ENCODE measurements at places on chromosomes 3 and 15.

GRCh38 chr15:32743411-32744140 lies 25.8 kb downstream of the GREM1 start:
- DNase-seq, result no peak

DNA sequence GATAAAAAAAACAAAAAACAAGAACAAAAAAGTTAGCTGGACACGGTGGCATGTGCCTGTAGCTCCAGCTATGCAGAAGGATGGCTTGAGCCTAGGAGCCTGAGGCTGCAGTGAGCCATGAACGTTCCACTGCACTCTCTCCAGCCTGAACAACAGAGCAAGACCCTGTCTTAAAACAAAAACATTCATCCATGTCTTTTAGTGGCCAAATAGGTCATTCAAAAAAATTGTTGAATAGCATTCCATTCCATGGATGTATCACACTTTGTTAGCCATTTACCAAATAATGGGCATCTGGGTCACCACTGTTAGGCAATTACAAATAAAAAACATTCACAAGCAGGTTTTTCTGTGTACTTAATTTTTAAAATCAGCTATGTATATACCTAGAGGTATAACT lies 139.7 kb downstream of the STAG1 start:
- no peak for DNase-seq

GRCh38 chr3:39065197-39065596 lies 13.4 kb downstream of the WDR48 start:
- no peak for DNase-seq

GRCh38 chr3:192244591-192244990 lies 482.8 kb downstream of the FGF12 start:
- DNase-seq, result no peak

All from naive thymus-derived CD8-positive, alpha-beta T cell (primary cell).